ENCODE measurements at places on chromosomes 5 and 9.

GRCh38 chr9:131426545-131426944 is 32.7 kb downstream of the PRRC2B start:
- H3K4me1 ChIP-seq, result peaks cover 39% of the 10 kb centered on the region
- no peaks in the 10 kb centered on the region for H3K27me3 ChIP-seq
- H3K27ac ChIP-seq, result no peak overlapping the region
- no peak overlapping the region for H3K4me3 ChIP-seq

DNA sequence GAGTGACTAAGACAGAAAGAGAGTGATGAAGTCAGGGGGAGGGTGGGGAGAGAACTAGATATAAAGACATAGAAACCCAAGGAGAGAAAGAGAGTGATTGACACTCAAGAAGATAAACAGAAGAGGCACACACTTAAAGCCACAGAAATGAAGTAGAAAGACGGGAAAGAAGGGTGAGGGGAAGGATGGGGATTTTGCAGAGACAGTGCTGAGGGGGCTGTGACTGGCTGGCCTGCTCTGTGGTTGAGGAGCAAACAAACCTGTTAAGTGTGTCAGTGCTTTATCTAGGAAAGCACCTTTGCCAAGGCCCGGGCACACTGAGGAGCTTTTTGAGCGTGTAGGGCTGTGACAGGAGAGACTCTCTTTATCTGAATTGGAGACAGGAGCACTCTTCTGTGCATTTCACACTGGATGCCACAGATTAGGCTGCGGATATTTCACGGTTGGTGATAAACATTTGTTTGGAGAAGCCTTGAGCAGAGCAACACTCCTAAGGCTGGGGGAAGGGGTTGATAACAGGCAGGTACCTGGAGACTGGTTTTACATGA is 109.1 kb downstream of the DOCK2 start:
- H3K4me3 ChIP-seq, result no peak overlapping the region
- peaks cover 41% of the 10 kb centered on the region for H3K4me1 ChIP-seq
- H3K27me3 ChIP-seq, result no peaks in the 10 kb centered on the region
- H3K27ac ChIP-seq, result no peak overlapping the region

- no peaks in the 10 kb centered on the region for H3K4me1 ChIP-seq
- peaks cover 3% of the 10 kb centered on the region for H3K36me3 ChIP-seq
- H3K27me3 ChIP-seq, result no peaks in the 10 kb centered on the region
- H3K4me3 ChIP-seq, result no peak overlapping the region
- H3K27ac ChIP-seq, result no peak overlapping the region
These were observed 43.0 kb upstream of the SARDH start for GRCh38 chr9:133780962-133781827.

GRCh38 chr5:33371660-33372059 is 69.1 kb upstream of the TARS1 start:
- H3K4me3 ChIP-seq, result no peak overlapping the region
- DNase-seq, result no peak
- peaks cover 9% of the 10 kb centered on the region for H3K4me1 ChIP-seq
- no peak overlapping the region for H3K27ac ChIP-seq

DNA sequence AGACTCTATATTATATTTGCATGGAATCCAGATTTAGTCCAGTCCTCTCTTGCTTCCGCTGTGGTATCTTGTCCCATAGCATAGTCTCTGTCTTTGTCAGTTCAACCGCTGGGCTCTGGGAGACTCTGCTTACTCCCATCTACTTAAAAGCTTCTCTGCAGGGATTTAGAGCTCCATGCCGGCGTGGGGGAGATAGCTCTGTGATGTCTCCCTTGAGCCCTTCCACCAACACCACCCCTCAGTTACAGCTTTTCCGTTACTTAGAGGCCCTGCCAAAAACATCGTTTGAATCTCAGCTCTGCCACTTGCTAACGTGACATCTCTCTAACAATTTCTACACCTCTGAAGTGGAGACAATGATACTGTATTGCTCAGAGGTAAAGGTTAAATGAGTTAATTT is 306.1 kb upstream of the ZNF608 start:
- peaks cover 40% of the 10 kb centered on the region for H3K4me1 ChIP-seq
- H3K4me3 ChIP-seq, result no peak overlapping the region
- no peak for DNase-seq
- H3K36me3 ChIP-seq, result no peaks in the 10 kb centered on the region
- H3K27me3 ChIP-seq, result no peaks in the 10 kb centered on the region

- peak overlapping the region; percentile 99 for H3K27ac ChIP-seq
- H3K4me3 ChIP-seq, result peak overlapping the region; percentile 95
- no peak for DNase-seq
- H3K36me3 ChIP-seq, result peaks cover 3% of the 10 kb centered on the region
These were observed 1.9 kb downstream of the PJA2 start for GRCh38 chr5:109407913-109408312.

Data from chondrocyte (in vitro differentiated cells).